ENCODE measurements at places on chromosomes 2 and 18. TPM values are rescaled to one million over a fixed set of nuclear protein-coding genes. Genes with fewer than 3 reads are reported as not detected.

The RESP18 gene
- total RNA-seq, result not detected

The ASB1 gene
- 43.3 TPM for total RNA-seq

The VWC2L gene
- total RNA-seq, result 0.35 TPM

The GORASP2 gene
- 26.9 TPM for total RNA-seq

The SATB2 gene
- total RNA-seq, result 9.1 TPM

The DSG1 gene
- 0.06 TPM for total RNA-seq

The DYSF gene
- 51.5 TPM for total RNA-seq

The DSC3 gene
- 1.6 TPM for total RNA-seq

The ARMC9 gene
- total RNA-seq, result 28.2 TPM

The GPBAR1 gene
- 1.9 TPM for total RNA-seq

The EFR3B gene
- total RNA-seq, result 7.8 TPM

The ERFE gene
- total RNA-seq, result 5.1 TPM

The CPO gene
- total RNA-seq, result not detected

The SLC19A3 gene
- total RNA-seq, result 15.9 TPM

The IL18R1 gene
- total RNA-seq, result 4.3 TPM

The GREB1 gene
- 18.3 TPM for total RNA-seq

The SRSF7 gene
- 139 TPM for total RNA-seq

The DSG4 gene
- total RNA-seq, result not detected

The SFTPB gene
- total RNA-seq, result 1.7 TPM

The LIPG gene
- 32.1 TPM for total RNA-seq

The SERPINB7 gene
- total RNA-seq, result 0.29 TPM

The ACVR1 gene
- total RNA-seq, result 19.9 TPM

The EPAS1 gene
- total RNA-seq, result 74.0 TPM

The TGFA gene
- total RNA-seq, result 13.8 TPM

The SH3RF3 gene
- total RNA-seq, result 6.9 TPM

The STPG4 gene
- not detected for total RNA-seq

The TLX2 gene
- not detected for total RNA-seq

The EVX2 gene
- total RNA-seq, result not detected

The ZNF385B gene
- 3.6 TPM for total RNA-seq

The CCT7 gene
- 189 TPM for total RNA-seq

The CCDC150 gene
- total RNA-seq, result 7.1 TPM

The RIT2 gene
- total RNA-seq, result 0.35 TPM

The GAD1 gene
- total RNA-seq, result 2.0 TPM

The DES gene
- 582 TPM for total RNA-seq

The PRSS56 gene
- total RNA-seq, result 0.18 TPM

The CNDP1 gene
- total RNA-seq, result 0.23 TPM

The NOP58 gene
- 78.1 TPM for total RNA-seq

The SIX3 gene
- total RNA-seq, result not detected

The CXCR1 gene
- 1.4 TPM for total RNA-seq

The UGP2 gene
- 87.3 TPM for total RNA-seq

The RAD51AP2 gene
- 0.12 TPM for total RNA-seq

The NT5DC4 gene
- total RNA-seq, result not detected

The MC4R gene
- total RNA-seq, result not detected

The MAPRE2 gene
- 18.3 TPM for total RNA-seq

The ZNF532 gene
- total RNA-seq, result 97.4 TPM
